ENCODE measurements at places on chromosomes 11 and 22.

- no peak for DNase-seq
Observed at GRCh38 chr11:114169321-114169749, 109.8 kb downstream of the ZBTB16 start.

DNA sequence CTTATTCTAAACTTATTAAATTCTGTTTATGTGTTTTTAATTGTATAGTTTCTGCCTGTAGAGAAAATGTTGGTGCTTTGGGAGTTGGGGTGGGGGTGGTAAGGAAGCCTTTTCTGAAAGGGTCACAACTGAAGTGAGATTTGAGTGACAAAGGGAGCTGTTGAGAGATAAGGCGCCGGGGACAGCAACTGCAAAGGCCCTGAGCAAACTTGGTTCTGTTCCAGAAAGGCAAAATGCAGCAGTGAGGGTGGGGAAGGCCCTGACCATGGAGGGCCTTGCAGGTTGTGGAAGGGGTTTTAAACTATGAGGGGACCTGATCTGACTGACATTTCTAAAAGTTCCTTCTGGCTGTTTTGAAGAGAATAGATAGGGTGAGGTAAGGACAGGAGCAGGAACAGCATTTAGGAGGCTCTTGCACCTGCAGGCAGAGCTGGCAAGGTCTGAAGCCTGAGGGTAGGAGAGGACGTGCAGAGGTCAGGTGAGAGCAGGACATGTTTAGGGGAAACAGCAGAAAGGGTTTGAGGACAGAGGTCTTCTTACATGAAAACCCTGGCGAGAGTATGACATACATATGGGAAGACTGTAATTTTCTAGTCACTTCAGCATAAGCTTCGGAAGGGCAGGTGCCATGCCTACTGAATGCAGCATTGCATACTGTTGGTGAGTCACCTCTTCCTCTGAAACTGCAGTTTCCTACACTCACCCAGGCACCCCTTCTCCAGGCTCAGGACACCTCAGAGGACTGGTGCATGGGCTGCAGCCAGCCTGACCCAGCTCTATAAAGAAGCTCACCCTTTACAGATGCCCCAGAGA lies 190.7 kb downstream of the SNX19 start:
- DNase-seq: no peak

DNA sequence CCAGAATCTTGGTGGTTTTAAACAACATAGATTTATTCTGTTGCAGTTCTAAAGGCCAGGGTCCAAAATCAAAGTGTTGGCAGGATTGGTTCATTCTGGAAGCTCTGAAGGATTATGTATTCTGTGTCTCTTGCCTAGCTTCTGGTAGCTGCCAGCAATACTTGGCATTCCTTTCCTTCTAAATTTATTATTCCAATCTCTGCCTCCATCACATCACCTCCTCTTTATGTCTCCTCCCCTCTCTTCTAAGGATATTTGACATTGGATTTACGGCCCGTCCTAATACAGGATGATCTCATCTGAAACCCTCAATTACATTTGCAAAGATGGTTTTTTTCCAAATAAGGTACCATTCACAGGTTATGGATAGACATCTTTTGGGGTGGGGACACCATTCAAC lies 186.5 kb downstream of the SBF2 start:
- no peak for DNase-seq

- DNase-seq: no peak
Observed at GRCh38 chr11:13310443-13310842, 32.9 kb downstream of the BMAL1 start.

DNA sequence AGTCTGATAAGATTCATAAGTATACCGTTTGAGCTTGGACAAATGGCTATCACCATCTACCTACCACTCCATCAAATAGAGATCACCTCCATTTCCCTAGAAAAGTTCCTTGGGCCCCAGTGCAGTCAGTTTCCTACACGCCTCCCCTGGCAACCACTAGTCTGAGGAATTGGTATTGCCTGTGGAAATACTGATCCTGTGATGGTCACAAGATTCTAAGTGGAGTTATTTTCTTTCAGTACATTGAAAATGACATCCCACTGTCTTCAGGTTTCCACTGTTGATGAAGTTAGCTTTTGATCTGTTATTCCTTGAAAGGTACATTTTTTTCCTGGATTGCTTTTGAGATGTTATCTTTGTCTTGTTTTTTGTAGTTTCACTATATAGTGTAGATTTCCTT lies 4.6 kb upstream of the ACCSL start:
- DNase-seq: no peak

DNA sequence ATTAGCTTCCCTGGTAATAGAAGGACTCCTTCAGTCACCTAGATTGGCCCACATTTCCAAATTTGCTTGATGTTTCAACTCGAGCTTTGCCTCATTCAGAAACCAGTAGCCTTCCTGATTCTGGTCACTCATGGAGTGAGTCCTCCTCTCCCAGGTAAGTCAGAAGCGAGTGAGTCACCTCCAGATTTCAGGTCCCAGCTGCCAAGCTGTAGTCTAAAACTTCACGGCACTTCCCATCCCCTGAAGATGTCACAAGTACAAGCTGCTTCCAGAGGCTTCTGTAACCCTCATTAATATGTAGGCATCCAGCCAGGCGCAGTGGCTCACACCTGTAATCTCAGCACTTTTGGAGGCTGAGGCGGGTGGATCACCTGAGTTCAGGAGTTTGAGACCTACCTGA lies 23.5 kb downstream of the ARHGAP8 start:
- no peak for DNase-seq

- DNase-seq: no peak
Observed at GRCh38 chr22:50209893-50210292, 9.1 kb downstream of the SELENOO start.

- DNase-seq: no peak
Observed at GRCh38 chr22:30728826-30729225, 34.2 kb downstream of the OSBP2 start.

GRCh38 chr11:819943-820649 lies 1.4 kb downstream of the PNPLA2 start:
- peak; percentile 82 for DNase-seq
